ENCODE measurements at places on chromosomes 2 and 18.

DNA sequence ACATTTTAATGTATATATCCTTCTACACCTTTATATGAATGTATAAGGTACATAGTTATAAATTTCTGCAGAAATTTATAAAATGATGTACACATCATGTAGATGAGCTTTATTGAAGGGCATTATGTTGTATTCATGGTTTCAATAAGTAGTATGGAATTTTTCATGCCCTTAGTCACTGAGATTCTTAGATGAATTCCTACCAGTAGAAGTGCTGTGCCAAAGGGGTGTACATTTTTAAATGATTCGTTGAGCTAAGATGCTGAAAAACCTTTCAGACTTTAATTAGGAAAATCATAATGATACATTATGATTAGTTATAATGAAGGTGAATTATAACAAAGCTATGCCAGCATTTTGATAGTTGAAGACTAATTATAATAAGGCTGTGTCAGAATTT, 115.2 kb downstream of the ZNF236 start:
- DNase-seq: no peak

GRCh38 chr2:105391058-105391627, 7.7 kb downstream of the FHL2 start:
- DNase-seq: no peak

DNA sequence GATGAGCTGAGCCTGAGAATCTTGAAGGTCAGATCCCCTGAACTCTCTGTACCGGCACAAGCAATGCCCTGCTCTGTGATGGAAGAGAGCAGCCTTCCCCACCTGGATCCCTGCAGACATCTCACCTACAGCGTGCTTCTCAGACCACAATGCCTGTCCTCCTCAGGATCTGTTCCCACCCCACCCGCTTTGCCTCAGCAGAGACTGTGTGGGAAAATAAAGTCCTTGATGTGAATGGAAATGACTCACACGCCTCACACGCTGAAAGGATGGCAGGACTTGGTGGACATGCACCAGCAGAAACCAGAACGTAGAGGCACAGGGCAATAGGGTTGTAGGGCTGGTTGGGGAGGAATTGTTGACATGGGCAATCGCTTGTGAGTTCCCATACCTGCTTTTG, 117.9 kb upstream of the POU3F3 start:
- no peak for DNase-seq

DNA sequence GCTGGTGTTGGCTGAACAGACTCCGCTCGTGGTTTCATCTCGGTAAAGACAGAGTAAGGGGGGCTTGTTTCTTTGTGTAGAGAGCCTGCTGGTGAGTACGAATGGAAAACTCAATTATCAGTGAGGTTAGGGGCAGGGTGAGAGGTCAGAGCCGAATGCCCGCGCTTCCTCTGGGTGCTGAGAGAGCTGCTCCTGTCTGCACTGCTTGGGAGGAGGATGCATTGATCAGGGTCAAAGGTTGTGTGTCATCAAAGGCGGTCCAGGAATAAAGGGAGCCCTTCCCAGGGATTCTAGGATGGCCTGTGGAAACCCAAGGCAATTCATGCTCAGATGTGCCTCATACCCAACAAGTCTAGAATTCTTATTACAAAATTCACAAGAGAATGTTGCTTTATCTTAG, 143.9 kb downstream of the MYCN start:
- DNase-seq: no peak

- no peak for DNase-seq
These were observed 94.2 kb downstream of the NEB start for GRCh38 chr2:151640087-151640486.

DNA sequence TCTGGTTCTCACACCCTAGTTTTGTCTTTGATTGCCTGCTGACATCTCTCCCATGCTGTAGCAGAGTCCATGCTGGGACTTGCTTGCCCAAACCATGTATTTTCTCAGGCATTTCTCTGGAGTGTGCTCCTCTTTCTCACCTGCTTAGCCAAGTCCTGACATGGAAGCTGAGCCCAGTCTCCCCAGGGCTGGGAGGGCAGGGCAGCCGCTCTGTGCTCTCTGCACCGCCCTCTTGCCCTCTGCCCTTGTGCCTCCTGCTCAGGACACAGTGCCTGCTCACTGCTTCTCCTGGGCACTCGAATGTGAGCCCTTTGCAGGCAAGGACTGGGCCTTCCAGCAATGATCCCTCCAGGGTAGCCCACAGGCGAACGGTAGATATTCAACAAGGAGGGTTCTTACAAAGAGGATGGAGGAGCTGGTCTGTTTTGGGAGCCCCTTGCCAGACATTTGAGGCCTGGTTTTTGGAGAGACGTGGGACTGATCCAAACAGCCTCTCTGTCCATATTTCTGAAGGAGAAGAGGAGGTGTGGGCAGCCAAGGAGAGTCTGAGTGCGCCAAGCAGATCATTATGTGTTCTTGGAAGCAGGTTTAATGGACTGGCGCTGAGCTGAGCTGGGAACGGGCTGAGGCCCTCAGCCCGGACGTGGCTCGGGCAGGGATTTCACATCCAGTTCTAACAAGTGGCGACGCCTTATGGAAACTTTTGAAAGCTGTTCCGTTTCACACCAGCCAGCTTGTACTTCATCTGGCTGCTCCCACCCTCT, 4.0 kb downstream of the SLC14A2 start:
- DNase-seq: no peak

Measured in HTR-8/SVneo (cell line).